ENCODE measurements at places on chromosomes 1 and 21.

DNA sequence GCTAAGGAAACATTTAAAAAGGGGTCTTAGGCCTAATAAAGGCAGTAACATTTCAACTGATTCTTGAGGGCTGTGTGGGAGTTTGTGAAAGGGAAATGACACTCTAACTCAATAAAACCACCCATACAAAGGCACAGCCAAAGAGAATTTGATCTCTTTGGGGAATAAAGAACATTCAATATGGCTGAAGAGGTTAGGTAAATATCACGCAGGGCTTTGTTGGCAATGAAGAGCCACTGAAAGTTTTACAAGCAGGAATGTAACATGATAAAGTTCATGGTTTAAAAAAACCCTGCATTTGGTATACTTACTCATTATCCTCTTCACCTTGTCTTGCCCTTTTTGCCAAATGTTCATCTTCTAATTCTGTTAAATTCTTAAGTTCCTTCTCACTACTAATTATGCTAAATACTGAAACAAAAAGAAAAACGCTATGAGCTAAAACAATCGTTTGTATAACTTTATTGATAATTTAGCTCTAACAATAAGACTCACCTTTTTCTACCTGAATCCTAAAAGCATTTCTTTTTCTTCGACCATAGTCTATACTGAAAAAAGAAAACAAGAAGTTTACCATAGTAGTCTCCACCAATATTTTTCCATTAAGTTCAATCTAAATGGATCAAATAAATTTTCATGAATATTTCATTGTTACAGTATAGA is 12.5 kb downstream of the NVL start:
- DNase-seq = no peak

DNA sequence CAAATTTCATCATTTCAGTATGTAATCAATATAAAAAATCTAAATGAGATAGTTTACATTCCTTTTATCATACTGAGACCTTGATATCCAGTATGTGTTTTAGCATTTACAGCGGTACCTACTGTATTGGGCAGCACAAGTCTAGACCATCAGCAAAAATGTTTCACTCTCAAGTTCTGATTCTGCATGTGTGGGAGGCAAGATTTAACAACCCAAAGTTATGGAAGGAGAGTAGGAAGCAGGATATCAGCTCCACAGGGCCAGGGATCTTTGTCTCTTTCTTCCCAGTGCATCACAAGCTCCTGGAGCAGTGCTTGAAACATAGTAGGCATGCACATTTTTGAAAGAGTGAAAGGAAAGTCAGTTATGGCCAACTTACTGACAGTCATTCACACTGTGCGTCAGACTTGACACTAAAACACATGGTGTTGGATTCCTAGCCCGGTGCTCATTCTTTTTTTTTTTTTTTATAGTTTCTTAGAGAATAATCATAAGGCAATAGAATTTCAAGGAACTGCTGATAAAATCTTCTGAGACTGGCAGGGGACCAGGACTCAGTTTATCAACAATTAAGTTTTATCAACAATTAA is 6.1 kb downstream of the TENT5C start:
- DNase-seq = no peak

DNA sequence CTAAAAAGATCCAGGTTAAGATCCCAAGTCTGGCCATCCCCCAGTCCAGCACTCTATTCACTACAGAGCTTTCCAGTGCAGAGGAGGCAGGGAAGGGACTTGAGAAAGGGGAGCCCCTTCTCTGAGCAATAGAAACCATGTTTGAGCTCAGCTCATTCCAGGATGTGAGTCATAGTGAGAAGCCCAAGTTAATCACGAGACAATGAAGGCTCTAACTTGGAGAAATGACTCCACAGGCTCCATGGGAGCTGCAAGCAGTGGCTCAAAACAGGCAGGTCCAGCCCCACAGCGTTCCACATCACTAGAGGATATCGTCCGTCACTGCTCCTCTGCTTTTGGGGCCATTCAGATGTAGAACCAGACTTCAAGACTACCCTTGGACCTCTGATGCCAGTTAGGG is 59.1 kb downstream of the CAMK2N1 start:
- DNase-seq = no peak

DNA sequence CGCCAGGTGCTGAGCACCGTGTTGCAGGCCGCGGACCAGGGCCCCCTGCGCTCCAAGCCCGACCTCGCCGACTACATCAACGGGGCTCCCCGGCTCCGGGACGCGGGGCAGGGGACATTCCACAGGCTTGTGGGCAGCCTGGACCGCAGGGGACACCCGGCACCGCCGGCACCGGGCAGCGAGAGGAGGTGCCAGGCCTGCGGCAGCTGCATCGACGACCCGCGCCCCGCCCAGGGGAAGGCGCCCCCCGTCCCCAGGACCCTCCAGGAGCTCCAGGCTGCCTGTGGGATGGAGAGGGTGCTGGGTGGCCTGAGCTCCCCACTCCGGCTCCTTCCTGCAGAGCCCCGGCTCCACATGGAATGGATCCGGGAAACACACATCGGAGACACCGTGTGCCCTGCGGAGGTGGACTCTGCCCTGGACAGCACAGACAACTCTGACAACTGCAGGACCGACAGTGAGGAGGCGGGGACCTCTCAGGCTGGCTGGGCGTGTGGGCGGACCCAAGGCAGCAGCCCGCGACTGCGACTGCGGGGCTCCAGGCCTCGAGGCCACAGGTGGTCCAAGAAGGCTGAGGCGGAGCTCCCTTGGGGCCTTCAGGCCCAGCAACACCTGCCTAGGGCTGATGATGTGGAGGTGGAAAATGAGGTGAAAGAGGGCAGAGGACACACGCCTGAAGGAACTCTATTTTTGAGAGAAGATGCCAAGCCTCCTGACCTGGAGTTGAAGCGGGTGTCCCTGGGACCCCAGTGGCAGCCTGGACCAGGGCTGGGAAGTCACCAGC is 22.8 kb downstream of the KIAA1614 start:
- no peak for DNase-seq

- no peak for DNase-seq
Observed at GRCh38 chr1:48203287-48203900, 19.1 kb upstream of the SLC5A9 start.

GRCh38 chr1:15931884-15932283 is 44.0 kb downstream of the ZBTB17 start:
- no peak for DNase-seq

DNA sequence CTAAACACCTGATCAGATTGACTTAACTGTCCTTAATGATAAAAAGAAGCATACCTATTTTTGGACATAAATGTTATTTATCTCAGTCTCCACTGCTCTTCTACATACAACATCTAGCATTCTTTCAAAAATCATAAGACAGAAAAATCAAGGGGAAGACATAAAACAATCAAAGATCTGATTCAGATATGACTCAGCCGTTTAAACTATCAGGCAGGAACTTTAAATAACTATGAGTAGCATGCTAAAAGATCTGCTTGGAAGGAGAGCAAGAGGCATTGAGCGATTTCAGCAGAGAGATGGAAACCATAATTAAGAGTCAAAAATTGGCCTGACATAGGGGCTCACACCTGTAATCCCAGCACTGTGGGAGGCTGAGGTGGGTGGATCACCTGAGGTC is 27.2 kb upstream of the SLC22A15 start:
- DNase-seq = no peak

DNA sequence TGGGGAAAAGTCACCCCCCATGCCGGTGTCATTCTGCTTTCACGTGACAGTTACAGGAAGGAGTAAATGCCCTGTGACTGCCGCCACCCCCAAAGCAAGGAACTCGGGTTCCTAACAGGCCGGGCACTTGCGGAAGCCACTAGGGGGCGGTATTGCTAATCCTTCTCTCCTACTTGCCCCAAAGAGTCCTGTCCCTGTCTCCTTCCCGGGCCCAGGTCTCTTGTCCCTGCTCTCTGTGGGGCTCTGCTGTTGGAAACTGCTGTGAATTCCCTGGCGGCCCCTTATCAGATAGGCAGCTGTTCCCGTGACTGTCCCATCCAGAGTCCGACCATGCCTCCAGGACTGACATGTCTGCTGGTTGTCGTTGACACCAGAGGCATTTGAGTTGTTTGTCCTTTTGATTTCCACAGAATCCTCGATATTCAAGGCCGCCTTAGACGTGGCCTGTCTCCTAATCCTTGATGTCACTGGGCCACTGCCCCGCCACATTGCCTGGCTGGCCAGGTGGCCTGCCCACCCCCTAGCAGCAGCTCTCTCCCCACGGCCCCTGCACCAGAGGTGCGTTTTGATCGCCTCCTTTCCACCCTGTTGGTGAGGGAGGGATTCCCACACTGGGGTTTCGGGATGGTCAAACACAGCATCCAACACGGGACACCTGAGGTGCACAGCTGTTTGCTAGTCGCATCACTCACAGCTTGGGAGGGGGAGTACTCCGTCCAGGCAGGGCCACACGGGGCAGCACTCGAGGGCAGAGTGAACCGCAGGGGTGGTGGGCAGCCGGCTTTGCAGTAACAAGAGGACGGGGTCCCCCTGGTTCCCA is 37.3 kb downstream of the CHAF1B start:
- no peak for DNase-seq

DNA sequence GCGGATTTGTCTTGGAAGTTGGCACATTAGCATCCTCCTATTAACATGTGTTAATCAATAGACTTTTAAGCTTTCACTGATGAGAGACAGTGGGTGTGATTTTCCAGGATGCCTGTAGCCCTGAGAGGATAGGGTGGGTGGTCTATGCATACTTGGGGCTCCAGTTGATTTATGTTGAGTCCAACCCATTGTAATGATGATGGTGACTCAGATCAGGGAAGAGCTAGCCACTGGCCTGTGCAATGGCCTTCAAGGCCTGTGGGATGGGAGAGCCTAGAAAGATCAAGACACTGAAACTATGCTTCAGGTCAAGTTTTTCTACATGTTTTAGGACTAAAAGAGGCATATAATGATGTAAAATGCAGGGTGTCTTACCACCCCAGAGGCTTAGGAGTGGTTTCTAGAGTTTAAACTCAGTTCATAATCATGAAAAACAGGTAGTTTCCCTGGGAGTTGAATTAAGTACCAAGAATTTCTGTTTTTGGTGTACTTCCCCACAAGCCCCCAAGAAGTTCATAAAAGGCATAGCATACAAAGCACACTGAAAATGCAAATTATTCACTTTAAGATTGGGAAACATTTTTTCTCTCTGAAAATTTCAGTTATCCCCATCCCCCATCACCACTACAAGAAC is 19.9 kb downstream of the BEND5 start:
- no peak for DNase-seq

GRCh38 chr1:200527670-200528069 is 92.9 kb downstream of the KIF14 start:
- DNase-seq = no peak

- DNase-seq = no peak
Observed at GRCh38 chr1:42008264-42008663, 89.5 kb upstream of the HIVEP3 start.

DNA sequence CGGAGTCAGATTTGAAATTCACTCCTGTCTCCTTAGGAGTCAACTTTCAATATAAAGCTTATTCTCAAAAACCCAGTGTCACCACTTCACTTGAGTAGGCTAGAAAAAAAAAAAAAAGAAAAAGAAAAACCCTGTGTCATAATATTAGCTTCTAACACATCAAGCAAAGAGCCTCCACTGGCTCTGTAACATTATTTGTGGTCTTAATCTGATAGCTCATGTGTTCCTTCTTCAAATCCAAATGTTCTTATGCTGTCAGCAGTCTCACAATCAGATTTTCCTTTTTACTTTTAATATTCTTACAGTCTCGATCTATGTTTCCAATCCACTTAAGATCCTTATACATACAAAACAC is 26.1 kb upstream of the PSMG1 start:
- DNase-seq = no peak

- no peak for DNase-seq
Observed at GRCh38 chr1:50421768-50422674, 1.2 kb downstream of the DMRTA2 start.

GRCh38 chr1:225349826-225350225 is 78.0 kb downstream of the LBR start:
- DNase-seq = no peak

DNA sequence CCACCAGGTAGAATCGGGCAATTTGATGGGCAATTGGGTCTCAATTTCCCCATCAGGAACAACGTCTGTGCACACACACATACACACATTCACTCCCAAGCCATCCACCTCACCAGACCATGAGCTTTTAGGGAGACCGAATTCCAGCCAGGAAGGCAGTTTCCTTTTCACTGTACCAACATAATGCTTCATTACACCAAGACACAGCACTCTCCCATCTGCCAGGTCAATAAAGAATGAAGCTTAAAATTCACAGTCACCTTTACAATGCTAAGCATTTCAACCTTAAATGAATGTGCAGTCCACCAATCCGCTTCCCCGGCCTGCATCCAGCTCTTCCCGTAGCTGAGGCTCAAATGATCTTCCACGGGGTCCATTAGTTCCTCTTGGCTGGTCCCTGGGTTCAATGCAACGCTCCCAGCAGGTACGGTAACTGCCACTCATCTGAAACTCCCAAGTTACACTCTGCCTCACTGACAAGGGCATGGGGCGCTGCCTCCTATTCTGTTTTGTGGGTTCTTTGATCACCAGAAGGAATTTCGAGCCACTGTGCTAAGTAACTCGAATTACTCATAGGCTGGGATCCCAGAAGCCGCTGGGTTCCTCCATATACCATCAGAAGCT is 105.0 kb downstream of the SIM2 start:
- DNase-seq = no peak

GRCh38 chr1:72336776-72337175 is 54.4 kb upstream of the NEGR1 start:
- no peak for DNase-seq

- DNase-seq = no peak
Observed at GRCh38 chr1:156648951-156649350, 7.0 kb downstream of the BCAN start.

DNA sequence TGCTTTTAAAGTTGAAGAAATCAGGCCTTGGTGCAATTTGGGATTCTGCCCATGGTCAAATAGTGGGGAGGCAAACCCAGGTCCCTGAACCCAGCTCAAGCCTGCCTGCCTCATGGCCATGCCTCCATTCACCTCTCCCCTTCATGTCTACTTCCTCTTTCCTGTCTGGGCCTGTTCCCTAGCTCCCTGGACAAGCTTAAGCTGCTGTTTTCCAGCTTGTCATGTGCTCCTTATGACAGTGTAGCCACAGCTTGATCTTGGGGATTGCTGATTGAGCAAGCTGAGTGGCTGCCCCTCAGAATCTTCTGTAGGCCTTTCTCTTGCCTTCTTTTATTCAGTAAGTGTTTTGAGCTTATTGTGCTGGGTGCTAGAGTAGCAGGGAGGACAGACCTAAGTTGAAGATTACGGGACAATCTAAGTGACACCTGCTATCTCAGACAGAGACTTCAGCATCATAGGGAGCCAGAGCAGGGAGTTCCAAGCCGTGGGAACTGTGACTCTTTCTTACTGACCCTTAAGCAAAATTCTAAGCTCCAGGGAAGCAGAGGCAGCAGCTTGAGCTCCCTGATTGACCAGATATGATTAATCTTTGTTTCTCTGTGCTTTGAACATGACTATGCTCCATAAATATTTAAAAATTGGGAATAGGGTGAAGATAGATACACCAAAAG is 520 bp upstream of the MR1 start:
- no peak for DNase-seq
